ENCODE measurements at places on chromosomes 4 and X.

DNA sequence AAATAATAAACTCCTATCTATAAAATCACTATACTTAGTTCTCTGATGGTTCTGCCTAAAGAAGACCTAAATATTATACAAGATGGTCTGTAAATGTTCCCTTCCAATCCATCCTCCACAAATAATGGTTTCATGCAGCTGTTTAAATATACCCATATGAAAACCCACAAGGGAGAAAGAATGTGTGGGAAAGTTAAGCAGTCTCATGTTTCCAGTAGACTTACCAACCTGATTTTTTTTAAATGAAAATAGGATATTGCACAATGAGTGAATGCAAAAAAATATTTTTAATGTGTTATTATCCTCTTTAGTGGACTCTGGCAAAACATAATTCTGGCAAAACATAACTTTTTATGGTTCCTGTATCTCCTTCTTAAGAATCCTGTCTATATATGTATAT lies 23.3 kb downstream of the CAMK2D start:
- DNase-seq, result no peak

- DNase-seq, result no peak
Observed at GRCh38 chr4:11878241-11878640, 449.5 kb upstream of the HS3ST1 start.

DNA sequence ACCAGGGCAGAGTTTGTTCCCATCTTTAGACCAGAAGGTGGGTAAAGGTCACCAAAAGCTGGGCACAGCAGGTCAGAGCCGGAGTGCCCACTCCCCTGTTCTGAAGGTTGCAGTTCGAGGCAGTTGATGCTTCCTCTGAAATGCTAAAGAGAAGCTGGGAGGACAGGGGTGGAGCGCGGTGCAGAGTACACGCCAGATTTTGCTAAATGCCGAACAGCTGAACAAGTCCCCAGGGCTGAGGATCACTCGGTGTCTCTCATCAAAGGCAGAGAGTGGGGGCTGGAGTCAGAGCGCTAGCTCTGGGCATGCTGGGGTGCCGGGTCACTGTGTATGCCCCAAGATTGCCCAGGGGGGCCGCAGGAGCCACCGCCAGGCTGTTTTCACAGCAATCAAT lies 197.0 kb downstream of the BCOR start:
- peak; percentile 74 for DNase-seq

GRCh38 chr4:34486461-34487363 lies 1757.6 kb downstream of the ARAP2 start:
- no peak for DNase-seq

DNA sequence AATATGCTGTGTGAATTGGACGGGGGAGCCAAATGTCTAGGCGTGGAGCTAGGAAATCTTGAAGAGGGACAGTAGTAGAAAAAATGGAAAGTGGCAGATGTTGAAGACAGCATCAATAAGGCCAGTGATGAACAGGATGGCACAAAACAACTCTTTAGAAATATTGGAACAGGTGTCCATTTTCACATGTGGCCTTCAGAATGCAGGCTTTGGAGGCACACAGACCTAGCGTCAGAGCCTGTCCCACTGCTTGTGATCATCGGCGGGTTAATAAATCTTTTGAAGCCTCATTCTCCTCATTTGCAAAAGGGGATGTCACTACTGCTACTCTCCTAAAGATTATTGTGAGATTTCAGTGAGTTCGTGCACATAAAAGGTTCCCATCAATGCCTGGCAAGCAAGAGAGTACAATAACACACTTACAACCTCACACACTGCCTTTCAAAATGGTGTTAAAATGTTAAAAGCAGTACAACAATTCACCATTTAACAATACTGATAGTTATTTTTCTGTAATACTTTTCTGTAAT lies 2.4 kb downstream of the PDLIM3 start:
- DNase-seq, result no peak

GRCh38 chr4:20916106-20916505 lies 215.8 kb downstream of the PACRGL start:
- DNase-seq, result no peak

DNA sequence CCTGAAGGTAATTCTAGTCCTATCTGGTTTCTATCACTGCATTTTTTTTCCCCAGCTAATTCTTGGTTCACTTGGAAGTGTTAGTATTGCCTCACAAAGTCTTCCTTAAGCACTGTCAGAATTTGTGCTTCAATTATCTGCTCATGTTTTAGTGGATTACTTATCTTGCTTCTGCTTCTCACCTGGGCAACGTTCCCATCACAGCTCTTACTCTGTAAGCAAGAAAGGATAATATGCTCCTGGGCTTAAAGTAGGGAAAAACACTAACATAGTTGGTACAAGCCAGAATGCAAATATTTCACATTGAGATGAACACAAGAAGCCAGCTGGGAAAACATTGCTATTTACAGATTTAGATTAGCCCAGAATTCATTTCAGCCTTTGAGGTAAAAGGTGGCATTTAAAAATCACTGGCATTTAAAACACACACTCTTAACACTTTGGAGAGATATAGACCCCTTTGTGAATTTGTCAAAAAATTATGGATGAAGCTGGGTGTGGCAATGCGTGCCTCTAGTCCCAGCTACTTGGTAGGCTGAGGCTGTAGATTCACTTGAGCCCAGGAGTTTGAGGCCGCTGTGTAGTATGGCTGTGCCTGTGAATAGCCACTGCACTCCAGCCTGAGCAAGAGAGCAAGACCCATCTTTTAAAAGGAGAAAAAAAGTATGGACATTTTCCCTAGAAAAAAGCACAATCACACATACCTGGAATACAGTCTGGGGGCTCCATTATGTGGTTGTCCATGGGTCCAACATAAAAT lies 6.6 kb upstream of the PTPN13 start:
- no peak for DNase-seq

GRCh38 chr4:109007976-109008375 lies 245.1 kb upstream of the ETNPPL start:
- peak; percentile 28 for DNase-seq

DNA sequence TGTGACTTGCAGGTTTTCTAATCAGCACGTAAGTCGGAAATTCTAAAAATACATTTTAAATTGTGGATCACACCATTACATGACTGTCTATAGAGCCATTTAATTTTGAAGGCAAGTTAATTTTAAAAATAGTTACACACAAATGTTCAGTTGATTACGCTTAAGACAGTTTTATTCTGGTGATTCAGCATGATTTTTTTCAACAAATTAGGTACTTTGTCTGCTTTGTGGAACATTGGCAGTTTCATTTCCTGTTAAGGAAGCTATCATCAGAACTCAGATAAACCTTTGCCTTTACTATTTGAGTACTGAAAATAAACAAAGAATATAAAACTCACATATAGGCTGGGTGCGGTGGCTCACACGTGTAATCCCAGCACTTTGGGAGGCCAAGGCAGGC lies 19.5 kb downstream of the SAT1 start:
- no peak for DNase-seq

GRCh38 chr4:168731706-168732414 lies 235.0 kb downstream of the PALLD start:
- DNase-seq, result no peak

DNA sequence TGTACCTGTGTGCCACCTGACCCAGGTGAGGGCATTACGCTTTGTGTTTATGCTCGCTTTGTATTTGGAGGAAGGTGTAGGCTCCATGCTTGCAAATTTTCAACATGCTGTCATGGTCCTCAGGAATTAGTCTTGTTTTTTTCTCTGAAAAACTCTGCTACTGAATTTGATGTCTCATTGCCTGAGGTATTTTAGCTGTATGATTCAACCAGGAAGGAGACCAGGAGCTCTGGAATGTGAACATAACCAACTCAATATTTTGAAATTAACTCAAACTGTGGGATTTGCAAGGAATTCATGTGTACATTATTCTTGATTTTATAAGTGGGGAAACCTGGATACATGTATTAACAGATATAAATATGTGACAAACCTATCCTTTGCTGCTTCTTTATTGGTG lies 134.1 kb downstream of the SLC4A4 start:
- DNase-seq, result no peak

GRCh38 chrX:105313596-105313995 lies 93.1 kb upstream of the TEX13A start:
- no peak for DNase-seq

DNA sequence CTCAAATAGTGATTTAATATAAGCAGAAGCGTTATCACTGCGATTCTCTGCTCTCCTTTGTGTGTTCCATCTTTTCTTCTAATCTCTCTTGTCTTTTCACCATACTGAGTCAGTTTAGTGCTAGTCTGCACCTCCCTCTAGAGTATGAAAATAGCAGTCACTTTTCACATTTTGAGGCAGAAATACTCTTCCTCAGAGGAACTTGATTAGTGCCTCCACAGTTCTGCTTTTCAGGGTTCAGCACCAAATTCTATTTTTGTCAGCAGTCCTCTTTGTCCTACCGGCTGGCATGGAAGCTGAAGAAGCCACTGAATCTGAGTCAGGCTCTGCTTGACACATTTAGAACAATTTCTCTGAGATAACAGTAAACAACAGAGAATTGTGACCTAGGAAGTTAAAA lies 49.7 kb upstream of the ANKRD17 start:
- DNase-seq, result peak; percentile 36
